ENCODE measurements at places on chromosomes 3 and 15.

GRCh38 chr3:31172336-31172735 lies 277.9 kb upstream of the GADL1 start:
- no peak for DNase-seq

- no peak for DNase-seq
Observed at GRCh38 chr3:131236421-131236820, 145.2 kb upstream of the NUDT16 start.

DNA sequence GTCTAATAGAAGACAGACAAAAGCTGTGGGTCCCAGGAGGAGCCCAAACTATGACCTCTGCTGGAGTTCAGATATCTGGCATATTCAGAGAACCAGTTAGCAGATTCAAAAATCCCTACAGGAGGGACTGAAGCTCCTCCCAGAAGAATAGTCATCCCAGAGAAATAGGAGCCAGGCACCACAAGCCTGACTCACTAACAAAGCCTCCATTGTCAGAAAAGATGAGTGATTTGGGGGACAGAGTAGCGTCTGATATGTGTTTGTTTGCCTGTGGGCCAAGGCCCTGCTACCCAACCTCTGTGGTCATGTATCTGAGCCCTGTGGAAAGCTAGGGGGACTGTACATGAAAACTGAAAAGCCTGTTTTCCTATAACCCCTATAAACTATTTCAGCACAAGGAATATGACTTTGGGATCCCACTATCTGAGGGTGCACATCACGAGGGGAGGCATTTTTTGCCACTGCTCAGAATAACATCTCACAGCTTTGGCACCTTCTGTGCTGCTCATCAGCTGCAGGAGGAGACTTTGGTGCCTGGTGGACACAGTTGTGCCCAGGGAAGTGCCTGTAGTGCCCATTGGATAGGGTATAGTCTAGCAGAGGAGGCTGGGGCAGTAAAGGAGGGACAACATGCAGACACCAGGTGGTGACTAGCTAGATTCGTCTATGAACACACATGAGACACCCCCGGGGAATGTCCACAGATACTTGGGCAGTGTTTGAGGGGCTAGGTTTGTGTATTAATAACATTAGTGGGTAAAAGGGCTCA lies 9.7 kb upstream of the LARP6 start:
- no peak for DNase-seq

DNA sequence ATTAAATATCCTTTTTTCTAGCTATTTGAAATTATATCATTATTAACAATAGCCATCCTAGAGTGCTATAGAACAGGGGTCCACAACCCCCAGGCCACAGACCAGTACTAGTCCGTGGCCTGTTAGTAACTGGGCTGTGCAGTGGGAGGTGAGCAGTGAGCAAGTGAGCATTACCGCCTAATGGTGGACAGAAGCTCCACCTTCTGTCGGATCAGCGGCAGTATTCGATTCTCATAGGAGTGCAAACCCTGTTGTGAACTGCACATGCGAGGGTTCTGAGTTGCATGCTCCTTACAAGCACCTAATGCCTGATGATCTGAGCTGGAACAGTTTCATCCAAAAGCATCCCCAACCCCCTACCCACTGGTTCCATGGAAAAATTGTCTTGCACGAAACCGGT lies 11.7 kb downstream of the CLDN16 start:
- no peak for DNase-seq

DNA sequence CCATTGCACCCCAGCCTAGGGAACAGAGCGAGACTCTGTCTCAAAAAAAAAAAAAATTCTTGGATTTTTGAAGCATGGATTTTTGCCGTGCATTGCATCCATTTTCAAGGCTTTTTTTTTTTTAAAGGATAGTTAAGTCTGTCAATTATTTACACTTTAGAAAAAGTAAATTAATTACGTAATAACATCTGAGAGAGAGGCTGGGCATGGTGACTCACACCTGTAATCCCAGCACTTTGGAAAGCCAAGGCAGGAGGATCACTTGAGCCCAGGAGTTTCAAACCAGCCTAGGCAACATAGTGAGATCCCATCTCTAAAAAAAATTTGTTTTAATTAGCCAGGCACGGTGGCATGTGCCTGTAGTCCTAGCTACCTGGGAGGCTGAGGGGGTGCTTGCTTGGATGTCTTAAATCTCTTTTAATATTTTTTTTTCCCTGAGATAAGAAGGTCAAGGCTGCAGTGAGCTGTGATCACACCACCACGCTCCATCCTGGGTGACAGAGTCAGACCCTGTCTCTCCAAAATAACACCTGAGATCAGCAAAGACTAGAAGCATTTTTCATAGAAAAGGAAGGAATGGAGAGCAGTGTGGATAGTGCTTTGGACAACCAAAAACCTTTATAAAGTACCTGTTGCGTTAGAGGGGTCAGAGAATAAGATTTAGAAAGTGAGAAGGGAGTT lies 6.8 kb upstream of the SENP7 start:
- DNase-seq: no peak

DNA sequence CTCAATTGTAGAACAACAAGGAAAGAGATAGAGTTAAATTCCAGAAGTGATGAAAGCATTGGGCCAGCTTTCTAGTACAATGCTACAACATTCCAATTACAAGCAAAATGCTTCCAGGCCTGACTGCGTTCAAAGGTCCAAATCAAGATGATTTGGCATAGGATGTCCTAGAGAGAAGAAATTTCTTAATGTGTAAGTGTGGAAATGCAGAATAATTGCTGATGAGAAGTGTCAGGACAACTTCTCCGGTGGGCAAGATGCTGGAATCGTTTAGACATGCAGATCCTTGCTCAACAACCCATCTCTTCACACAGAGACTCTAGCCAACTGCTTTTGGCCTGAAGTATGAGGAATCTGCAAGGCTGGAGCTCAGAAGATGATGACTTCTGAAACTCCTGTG lies 71.1 kb upstream of the PDZRN3 start:
- DNase-seq: no peak

- DNase-seq: no peak
Observed at GRCh38 chr3:38614091-38614490, 35.4 kb downstream of the SCN5A start.

DNA sequence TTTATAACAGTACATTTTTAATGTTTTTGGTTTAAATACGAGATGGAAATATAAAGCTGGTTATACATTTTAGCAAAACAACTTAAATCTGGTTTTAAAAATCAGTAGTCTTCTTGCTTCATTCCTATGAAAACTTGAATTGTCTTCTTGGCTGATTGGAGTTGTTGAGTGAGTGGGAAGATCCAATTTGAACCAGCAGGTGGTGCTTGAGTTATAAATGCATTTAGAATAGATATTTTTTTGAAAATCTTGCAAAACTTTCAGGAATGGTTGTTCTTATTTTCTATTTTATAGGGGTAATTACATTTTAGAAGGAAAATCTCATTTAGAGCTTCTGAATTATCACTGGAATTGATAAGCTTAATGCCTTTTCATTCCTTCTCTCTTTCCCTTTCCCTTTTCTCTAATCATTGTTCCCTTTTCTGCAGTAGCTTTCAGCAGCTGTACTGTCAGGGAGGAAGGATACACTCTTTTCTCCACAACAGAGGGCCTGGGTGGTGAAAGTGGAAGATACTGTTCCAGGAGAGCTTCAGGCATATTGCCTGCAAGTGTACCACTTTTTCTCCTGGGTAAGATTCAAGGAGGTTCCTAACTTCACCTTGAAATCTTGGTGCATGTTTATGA lies 335.6 kb downstream of the NLGN1 start:
- DNase-seq: no peak

GRCh38 chr3:130939753-130940152 lies 45.9 kb downstream of the ATP2C1 start:
- no peak for DNase-seq

GRCh38 chr15:59262316-59262715 lies 55.7 kb downstream of the LDHAL6B start:
- DNase-seq: no peak

- DNase-seq: no peak
Observed at GRCh38 chr3:3068358-3068881, 41.8 kb downstream of the IL5RA start.

DNA sequence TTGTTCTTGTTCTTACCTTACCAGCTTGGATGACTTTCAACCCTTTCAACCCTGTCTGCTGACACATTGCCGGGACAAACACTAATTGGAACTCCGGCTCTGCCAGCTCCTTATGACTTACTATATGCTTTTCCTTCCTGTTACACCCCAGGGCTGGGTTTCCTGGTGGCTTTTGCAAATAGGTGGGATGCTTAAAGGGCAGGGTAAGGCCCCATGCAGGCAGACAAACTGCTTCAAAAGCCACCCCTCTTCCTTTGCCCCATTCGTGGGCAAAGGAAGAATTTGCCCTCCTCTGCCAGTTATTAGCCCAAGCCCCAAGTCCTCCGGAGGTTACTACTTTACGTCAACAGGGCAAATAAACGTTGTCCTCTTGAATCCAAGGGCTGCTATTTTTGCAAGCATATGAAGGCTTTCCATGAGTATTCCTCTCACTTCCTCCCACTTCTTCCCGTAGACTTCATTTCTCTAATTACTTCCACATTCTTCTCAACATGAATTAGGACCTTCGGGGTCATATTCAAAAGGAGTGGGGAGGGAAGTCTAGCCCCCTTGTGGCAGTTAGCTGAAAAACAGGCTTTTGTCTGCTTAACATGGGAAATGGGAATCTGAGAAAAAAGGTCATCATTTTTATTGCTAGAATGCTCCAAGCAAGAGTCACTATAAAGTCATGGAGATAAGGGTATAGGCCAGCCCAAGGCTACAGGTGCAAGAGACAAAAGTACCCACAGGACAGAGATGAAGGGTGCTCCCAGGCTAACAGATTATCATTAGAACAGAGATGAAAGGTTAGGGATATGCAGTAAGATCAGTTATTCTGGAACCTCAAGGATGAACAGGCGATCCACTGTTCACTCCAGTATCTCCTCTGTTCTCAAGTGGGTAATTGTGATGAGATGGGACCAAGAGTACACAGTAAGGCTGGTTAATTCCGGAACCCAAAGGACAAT lies 56.3 kb upstream of the FSTL1 start:
- DNase-seq: no peak

DNA sequence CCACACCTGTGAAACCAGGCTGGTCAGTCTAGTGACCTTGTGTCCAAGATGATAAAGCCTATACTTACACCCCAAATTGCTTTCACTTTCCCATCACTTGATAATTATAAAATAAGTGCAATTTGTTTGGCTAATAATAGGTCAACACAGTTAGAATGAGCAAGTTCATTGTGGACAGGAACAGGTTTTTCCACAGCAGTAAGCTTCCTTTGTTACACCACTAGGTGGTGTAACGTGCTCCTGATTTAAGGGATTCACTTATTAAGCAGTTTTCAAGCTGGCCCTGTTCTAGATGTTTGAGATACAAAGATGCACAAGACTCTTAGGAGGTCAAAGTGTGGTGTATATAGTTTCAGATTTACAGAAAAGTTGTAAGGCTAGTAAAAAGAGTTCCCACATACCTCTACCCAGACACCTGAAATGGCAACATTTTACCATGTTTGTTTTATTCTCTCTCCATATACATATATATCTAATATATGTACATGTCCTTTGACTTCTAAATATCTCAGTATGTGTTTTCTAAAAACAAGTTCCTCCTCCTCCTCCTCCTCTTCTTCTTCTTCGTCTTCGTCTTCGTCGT lies 6.8 kb upstream of the MFSD1 start:
- DNase-seq: no peak

DNA sequence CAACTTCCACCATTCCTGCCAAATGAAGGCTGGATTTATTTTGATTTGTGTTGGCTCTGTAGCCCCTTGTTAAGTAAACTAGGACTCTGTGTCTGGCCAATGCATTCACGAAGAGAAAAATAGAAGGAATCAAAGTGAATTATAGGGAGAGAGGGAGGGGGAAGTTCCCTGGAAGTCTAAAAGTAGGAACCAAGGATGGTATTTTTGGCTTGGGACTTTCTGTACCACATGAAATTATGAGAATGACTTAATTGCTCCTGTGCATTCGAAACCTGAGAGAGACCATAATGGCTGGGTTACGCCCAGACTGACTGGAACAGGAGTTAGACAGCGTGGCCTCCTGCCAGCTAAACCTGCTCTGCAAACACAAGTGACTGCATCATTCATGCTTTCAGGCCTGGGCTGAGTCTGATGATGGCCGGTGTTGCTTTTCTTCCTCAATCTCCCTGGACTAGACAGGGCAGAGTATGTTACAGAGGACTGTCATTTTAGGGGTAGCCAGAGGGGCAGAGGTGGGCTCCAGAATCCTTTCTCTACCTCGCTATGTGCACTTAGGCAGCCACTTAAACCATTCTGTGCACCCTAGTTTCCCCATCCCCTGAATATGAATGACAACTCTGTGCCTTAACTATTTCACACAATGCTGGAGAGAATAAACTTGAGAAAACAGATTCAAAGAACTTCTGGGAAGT lies 58.9 kb downstream of the MYO1E start:
- no peak for DNase-seq
